NCI-H146 (cell line): ENCODE measurements at places on chromosomes 2 and 18.

- DNase-seq = no peak
These were observed 67.8 kb downstream of the PSMG2 start for GRCh38 chr18:12770469-12771219.

DNA sequence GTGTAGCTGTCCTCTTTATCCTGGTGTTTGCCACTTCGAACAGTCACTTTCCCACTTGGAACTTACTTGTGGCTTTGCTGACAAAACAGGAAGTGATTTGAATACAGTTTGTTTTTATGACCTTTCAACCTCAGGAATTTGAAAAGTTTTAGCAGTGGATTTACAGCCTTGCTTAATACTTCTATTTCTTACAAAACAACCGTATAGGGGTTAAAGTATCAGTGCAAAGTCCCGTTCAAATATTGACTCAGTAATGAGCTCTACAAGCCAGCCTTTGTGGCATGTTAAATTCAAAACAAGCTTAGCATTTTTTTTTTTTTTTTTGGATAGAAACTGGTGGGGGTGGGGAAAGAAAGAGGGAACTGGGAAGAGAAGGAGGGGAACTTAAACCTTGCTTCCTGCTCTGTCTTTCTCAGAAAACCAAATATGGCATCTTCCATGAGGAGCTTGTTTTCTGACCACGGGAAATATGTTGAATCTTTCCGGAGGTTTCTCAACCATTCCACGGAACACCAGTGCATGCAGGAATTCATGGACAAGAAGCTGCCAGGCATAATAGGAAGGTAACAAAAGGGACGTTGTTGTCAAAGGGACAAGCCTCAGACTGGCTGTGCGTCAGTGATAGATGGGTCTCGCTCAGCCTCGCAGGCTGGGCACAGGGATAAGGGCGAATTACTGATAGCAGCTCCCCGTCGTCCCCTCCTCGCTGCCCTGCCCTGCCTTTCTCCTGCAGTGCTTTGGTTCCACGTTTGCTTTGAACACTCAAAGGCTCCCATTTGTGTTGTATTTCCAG, at the start of gene HNMT:
TSS of gene HNMT (plus strand) at position 408 of the 793 bp plus-strand sequence. CDS start at position 427, 19 bp downstream.
- DNase-seq = peak; percentile 81

- no peak for DNase-seq
These were observed 76.8 kb downstream of the CEP192 start for GRCh38 chr18:13067966-13068365.

- DNase-seq = no peak
These were observed 67.9 kb downstream of the EIPR1 start for GRCh38 chr2:3309496-3310355.

DNA sequence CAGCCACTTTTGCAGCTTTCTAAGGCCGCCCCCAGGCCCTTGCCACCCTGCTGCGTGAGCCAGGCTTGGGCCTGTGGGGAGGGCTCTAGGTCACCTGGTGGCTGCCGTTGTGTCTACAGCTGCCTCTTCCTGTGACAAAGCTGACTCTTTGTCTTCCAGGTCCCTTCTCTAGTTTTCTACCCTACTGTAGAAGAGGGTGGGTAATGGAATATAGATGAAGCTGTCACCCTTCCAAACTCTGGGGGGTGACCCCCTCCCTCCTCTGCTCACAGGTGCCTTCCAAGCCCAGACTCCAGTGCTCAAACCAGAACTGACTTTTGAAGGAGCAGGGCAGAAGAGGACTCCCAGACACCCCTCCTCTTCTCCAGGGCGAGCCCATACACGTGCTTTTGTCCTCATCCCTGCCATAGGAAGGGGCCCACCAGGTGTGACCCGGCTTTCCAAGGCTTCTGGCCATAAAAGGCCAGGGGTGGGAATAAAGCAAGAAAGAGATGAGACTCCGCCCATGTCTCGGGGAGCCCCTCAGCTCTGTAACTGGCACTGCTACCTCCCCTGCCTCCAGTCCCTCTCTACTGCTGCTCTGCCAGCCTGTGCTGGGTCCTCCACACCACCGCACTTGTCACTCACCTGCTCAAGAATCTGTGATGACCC, 17.9 kb upstream of the SDC1 start:
- DNase-seq = peak; percentile 63

- no peak for DNase-seq
These were observed 134.3 kb downstream of the TDRD15 start for GRCh38 chr2:21258082-21258481.
